ENCODE measurements at places on chromosomes 7 and 10.

DNA sequence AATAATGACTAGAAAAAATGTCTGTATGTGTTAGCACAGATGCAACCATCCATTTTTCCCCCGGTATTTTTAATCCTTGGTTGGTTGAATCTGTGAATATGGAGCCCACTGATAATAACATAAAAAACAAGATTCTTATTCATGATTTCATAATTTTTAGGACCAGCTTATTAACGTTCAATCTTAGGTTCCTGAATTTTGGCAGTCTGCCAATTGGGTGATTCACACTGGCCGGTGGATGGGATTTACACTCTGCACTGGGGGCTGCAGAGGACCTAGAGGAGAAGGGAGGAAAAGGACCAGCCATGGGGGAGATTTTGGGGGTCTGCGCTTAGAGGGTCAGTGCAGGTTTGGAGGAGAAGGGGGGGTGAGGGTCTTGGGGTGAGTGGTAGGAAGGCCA lies 327.9 kb downstream of the ACTR3B start:
- DNase-seq, result no peak

GRCh38 chr10:2020836-2021235 lies 283.5 kb upstream of the ADARB2 start:
- peak; percentile 47 for DNase-seq

GRCh38 chr7:102967798-102968197 lies 55.0 kb downstream of the LRRC17 start:
- DNase-seq, result no peak

GRCh38 chr10:119439922-119440321 lies 102.6 kb downstream of the RGS10 start:
- no peak for DNase-seq

DNA sequence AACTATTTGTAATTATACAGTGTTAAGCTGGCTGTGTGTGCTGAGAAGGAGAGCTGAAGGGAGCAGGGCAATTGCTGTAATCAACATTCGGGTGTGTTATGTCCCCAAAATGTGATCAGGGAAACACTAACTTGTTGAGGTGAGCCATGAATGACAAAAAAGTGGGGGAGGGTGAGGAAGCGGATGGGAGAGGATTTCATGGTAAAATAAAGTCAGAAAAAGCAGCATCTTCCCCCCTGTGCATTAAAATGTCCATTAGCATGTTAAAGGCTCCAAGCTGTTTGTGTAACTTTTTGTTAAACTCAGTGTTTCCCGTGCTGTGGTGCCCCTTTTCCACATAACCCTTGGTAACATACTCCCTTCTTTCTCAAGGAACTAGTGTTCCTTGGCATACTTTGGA lies 84.9 kb downstream of the ARID5B start:
- no peak for DNase-seq

- DNase-seq, result no peak
Measured at GRCh38 chr10:110401401-110402076, 96.2 kb upstream of the DUSP5 start.

- DNase-seq, result no peak
Measured at GRCh38 chr7:25831062-25831691, 320.8 kb upstream of the NFE2L3 start.
